ENCODE measurements at places on chromosomes 11 and 22.

GRCh38 chr11:127888386-127888785, 699.0 kb downstream of the ETS1 start:
- DNase-seq = no peak

- no peak for DNase-seq
These were observed 860 bp downstream of the PRMT3 start for GRCh38 chr11:20388096-20389055.

DNA sequence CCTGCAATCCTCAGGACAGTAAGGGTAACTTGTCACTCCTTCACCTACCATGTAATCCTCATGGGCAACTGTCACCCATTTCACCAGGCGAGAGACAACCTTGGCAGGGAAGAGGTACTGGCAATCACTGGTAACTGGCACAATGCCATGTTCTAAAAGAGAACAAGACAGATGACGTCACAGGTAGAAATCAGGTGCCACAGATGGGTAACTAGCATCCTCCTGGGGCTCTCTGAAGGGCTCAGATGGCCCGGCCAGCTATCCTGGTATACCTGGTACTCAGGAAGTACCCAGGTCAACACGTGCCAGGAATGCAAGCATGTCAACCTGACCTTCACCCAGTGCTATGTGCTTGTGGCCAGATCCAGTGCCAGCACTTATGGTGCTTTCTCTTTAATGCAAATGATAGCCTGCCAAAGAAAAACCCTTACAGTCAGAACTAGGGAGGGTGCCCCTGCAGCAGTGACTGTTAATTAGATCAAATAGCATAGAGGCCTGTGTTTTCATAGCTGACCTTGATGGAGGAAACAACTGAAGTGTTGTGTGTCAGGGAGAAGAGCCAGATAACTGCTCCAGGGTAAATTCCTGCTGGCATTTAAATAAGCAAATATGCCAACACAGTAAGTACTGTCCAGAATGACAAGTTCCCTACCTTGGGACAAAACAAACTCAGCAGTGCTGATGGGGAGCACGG, 36.2 kb downstream of the THOC5 start:
- no peak for DNase-seq

DNA sequence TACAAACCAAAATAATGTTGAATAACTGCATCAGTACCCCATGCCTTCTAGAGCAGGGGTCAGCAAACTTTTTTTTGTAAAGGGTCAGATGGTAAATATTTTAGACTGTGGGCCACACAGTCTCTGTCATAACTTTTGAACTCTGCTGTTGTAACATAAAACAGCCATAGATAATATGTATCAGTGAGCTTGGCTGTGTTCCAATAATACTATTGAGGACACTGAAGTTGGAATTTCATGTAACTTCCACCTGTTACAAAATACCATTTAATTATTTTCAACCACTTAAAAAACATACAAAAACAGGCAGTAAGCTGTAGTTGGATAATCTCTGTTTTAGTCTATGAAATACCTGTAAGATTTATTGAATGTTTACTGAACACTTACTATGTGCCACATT, 55.2 kb downstream of the PICALM start:
- DNase-seq = no peak

DNA sequence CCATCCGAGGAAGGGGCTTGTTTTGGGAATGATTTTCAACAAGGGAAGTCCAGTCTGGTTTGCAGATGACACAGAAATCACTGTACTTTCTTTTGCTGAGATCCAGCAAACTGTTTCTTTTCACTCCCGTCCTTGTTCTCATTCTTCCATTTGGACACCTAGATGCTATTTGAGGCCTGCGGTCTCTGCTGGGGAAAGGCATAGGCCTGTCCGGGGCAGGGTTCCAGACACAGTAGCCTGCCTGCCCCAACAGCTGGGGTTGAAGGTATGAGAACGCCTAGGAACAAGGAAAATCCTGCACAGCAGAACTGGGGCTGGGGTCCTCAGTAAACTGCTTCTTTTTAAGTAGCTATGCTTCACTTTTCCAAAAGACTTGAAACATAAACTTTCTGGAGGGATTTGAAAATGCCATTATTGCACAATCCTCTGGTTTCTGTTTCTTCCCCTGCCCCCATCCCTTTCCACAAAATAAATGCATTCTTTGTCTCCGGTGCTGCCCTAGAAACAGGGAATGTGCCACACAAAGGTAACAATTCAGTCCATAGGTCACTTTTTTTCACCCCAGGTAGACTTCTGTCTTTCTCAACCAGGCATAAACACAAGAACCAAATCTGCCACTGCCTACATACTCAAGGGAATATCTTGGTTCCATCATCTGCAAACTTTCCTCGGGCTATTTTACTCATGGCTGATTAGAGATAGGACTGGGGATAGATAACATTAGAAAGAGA, 174.8 kb upstream of the MTMR2 start:
- no peak for DNase-seq

- no peak for DNase-seq
These were observed 9.2 kb upstream of the OR9Q2 start for GRCh38 chr11:58179648-58180047.

DNA sequence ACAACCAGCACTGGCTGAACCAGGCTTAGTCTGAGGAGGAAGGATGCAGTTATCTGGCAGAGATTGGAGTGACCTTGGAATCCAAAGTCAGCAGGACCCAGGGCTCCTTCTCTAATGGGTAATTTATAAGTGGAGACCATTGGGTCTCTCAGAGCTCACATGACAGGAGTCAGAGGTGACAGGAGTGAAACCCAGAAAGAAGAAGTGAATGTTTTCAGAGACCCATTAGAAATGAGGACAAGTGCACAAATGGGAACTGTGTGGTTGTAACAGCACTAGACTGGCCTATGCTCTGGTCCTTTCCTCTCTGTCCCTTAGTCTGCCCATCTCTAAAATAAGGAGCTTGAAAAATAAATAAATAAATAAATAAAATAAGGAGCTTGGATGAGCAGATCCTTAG, 107.4 kb downstream of the SERGEF start:
- no peak for DNase-seq

DNA sequence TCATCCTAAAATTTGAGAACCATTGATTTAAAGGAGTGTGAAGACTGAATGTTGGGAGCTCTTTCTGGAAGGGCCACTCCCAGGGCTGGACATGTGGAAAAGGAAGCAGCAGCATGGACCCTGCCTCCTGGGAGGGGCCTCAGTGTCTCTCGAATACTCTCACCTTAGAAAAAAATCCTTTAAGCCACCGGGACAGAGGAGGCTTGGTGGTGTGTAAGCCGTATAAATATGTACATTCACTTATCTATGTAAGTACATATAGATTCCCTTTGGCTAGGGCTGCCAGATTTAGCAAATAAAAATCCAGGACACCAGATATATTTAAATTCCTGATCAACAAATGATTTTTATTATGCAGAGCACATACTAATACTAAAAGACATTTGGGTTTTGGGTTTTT, 17.6 kb downstream of the NTM start:
- no peak for DNase-seq

DNA sequence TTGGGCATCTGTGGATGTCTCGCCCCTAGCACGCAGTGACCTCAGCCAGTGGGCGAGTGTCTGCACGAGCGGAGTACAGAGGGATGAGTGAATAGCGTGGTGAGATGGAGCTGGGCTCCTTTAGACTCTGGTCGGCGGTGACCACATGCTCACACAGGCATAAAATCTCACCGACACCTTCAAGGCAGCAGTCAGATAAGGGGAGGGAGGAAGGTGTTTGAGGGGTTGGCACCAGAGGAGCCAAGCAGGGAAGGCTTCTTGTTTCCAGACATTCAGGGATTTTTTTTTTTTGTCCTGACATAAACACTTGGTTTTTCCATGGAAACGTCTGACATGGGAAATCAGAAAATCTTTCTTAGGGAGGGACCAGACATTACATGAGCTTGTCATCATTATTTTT, 35.8 kb downstream of the GRIK4 start:
- DNase-seq = no peak

GRCh38 chr11:100999756-101000155, 129.9 kb downstream of the PGR start:
- no peak for DNase-seq

DNA sequence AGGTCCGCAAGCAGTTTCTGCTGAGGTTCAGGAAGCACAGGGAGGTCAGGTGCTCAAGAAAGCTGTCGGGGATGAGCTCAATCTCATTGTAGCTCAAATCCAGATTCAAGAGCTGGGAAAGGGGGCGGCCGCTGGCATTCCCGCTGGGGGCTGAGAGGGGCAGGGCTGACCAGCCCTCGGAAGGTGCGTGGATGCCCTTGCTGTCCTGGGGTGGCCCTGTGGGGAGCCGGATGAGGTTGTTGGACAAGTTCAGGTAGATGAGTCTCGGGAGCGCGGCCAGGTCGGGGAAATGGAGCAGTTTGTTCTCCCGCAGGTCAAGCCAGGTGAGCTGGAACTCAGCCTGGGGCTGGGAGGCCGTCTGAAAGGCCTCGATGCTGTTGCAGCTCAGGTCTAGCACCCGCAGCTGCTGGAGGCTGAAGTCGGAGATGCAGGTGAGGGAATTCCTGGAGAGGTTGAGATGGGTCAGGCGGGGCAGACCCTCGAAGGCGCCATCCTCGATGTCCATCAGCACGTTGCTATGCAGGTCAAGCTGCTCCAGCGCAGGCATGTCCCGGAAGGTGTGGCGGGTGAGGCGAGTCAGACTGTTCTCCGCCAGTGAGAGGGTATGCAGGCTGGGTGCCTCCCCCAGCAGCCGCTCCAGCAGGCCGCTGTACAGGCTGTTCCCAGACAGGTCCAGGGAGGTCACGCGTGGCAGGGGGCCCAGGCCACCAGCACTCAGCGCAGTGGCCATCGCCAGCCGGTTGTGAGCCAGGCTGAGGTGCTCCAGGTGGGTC, 9.8 kb downstream of the LRRC32 start:
- DNase-seq = no peak

DNA sequence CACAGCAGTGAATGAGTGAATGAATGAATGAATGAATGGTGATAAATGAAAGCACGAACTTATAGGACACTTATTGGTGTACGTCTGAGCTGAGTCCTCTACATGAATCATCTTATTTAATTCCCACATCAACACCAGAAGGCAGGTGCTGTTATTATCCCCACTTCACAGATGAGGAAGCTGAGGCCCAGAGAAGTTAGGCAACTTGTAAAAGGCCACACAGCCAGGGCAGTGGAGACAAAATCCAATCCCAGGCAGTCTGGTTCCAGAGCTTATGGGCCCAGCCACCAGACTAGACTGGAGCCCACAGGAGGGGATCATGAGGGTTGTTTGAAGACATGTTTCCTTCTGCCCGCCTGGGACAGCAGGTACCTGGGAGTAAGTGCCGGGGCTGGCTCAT, 364.0 kb downstream of the MN1 start:
- DNase-seq = no peak

- no peak for DNase-seq
These were observed 4.4 kb upstream of the IGLL5 start for GRCh38 chr22:22883090-22883727.

DNA sequence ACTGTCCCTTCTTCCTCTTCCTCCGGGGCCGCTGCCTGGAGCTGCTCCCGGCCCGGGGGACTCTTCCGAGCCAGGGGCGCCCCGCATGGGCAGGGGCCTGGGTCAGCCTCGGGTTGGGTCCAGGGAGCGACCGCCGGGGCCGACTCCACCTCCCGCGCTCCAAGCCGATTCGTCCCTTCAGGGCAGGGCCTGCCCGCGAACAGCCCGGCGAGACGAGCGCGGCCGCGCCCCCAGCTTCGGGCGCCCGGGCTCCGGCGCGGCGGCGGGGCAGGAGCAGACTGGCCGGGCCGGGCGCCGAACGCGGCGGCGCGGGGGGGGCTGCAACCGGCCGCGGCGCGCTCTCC, at the start of gene LARGE1:
TSS of gene LARGE1 (minus strand) at position 280 of the 344 bp plus-strand sequence.
- no peak for DNase-seq

DNA sequence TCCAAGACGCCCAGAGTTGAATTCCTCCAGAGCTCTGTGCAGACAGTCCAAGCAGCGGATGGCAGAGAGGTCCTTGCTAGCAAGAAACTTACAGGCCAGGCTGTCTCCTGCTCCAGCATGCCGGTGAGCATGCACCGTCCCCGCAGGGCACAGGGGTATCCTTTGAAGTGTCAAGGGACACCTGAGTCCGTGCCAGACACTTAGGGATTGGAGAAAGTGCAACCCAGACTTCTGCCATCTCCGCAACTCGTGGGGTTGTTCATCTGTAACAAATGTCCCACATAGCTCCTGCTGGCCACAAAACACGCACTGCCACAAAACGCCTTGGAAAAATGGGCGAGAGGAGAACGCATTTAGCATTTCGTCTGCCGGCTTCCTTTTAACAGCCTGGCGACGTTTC, 13.3 kb downstream of the TSPO start:
- DNase-seq = no peak
